ENCODE measurements at places on chromosomes 12 and 14. TPM values are rescaled to one million over a fixed set of nuclear protein-coding genes. Genes with fewer than 3 reads are reported as not detected.

GRCh38 chr14:80805136-80805535, 136.4 kb downstream of the CEP128 start:
- no peak for ATAC-seq

BCL11B gene
- 10.6 TPM for total RNA-seq

- ATAC-seq = no peak
Measured at GRCh38 chr12:52130711-52131110, 51.2 kb downstream of the SMIM41 start.

- ATAC-seq = peak; percentile 51
Measured at GRCh38 chr12:131132118-131132892, 178.6 kb downstream of the ADGRD1 start.

DNA sequence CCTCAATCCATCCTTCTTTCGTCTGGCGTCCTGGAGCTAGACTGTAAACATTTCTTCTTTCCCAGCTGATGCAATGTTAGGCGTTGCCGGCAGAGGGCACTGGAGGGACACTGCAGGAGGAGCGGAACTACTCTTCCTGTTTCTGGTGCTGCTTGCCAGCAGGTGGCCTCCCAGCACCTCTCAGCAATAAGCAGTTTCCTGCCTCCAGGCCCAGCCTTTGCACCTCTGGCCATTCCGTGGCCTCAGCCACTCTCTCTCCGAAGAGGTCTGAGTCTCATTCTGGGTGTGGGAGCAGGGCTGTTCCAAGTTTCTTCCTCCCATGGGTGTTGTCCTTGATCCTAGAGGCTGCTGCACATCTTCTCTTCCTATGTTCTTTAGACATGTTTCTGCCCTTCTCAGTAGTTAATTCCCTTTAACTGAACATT, 7.5 kb upstream of the ASPG start:
- ATAC-seq = peak; percentile 97

DNA sequence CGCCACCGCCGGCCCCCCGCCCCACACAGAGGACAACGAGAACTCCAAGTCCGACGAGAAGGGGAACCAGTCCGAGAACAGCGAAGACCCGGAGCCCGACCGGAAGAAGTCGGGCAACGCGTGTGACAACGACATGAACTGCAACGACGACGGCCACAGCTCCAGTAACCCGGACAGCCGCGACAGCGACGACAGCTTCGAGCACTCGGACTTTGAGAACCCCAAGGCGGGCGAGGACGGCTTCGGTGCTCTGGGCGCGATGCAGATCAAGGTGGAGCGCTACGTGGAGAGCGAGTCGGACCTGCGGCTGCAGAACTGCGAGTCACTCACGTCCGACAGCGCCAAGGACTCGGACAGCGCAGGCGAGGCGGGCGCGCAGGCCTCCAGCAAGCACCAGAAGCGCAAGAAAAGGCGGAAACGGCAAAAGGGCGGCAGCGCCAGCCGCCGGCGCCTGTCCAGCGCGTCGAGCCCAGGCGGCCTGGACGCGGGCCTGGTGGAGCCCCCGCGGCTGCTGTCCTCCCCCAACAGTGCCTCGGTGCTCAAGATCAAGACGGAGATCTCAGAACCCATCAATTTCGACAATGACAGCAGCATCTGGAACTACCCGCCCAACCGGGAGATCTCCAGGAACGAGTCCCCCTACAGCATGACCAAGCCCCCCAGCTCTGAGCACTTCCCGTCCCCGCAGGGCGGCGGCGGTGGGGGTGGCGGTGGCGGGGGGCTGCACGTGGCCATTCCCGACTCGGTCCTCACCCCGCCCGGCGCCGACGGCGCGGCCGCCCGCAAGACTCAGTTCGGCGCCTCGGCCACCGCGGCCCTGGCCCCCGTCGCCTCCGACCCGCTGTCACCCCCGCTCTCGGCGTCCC, 150.9 kb downstream of the EGLN3 start:
- no peak for ATAC-seq

- ATAC-seq = peak; percentile 52
Measured at GRCh38 chr12:116319898-116320621, 42.6 kb upstream of the MED13L start.

DNA sequence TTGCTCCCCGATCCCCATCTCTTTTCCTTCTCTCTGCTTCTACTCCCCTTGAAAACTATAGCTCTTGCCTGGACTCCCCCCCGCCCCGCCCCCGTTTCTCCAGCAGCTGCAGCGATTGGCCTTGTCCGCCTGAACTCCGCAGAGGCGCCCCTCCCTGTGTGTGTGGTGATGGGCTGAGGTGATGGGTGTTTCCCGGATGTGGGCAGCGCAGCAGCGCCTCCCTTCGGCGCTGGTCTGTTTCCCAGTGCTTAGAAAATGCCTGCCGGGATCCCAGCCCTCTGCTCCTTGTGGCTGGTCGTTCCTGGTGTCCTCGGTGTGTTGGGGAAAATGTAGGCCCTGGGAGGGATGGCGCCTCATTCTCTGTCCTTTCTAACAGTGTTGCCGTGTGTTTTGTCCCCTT, 43.3 kb downstream of the GALNT8 start:
- ATAC-seq = no peak
